ENCODE measurements at places on chromosomes 6 and 20. TPM values are rescaled to one million over a fixed set of nuclear protein-coding genes. Genes with fewer than 3 reads are reported as not detected.

RIMS4 gene
- not detected for total RNA-seq

LST1 gene
- total RNA-seq = not detected

LAMA4 gene
- 307 TPM for total RNA-seq

PRIM2 gene
- total RNA-seq = 24.0 TPM

WFDC10B gene
- not detected for total RNA-seq

CAGE1 gene
- 0.15 TPM for total RNA-seq

TSBP1 gene
- not detected for total RNA-seq

TBXT gene
- not detected for total RNA-seq

FOXF2 gene
- total RNA-seq = not detected

GSTA2 gene
- total RNA-seq = not detected

PLEKHG1 gene
- total RNA-seq = 32.2 TPM

Data from epithelial cell of umbilical artery (primary cell).